ENCODE measurements at places on chromosomes 5 and 9.

DNA sequence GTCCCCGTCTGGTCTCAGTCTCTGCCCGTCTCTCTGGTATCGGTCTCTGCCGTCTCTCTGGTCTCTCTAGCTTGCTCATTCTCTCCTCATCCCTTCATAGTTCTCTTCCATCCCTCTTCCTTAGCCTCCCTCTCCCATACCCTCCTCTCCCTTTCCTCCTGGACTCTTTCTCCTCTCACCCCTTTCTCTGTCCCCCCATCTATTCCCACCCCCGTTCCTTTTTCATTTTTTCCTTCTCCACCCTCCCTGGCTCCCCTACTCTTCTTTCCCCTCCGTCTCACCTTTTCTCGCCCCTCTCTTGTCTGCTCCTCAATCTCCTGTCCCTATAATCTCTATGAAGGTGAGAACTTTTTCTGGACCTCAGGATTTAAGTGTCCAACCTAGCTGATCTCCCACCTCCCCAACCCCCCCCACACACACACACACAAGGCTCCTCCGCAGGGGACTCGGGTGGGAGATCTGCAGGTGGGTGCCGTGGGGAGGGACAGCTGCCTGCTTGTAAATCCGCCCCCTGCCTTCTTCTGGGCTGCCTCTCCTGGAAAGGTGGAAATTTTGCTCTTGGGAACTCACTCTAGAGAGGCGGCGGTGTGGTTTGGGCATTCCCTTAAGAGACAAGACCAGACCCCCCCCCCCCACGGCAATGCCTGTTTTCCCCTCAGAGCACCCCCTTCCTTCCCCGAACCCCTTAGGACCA lies 953 bp downstream of the UBE2QL1 start:
- no peak for DNase-seq

DNA sequence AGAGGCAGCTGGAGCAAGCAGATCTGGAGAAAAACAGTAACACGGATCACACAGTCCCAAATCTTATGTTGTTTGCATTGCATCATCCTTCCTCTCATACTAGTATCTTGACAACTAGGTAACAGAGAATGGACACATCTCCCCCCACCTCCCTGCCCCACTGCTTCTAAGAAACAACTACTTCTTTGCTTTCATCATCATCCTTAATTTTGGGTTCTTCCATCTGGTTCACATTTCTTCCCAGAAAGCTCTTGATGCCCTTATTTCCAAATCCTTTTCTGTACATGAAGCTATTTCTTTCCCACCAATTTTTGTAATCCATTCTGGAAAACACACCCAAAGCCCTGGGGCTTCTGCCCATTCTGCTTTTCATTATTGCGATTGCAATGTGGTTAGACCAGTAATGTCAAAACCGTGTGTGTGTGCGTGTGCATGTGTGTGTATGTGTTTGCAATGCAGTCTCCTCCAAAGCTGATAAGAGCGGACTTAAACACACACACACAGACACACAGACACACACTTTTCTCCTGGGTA lies 254.7 kb upstream of the SLC30A5 start:
- no peak for DNase-seq

GRCh38 chr5:154356020-154356655 lies 89.7 kb upstream of the SAP30L start:
- no peak for DNase-seq

DNA sequence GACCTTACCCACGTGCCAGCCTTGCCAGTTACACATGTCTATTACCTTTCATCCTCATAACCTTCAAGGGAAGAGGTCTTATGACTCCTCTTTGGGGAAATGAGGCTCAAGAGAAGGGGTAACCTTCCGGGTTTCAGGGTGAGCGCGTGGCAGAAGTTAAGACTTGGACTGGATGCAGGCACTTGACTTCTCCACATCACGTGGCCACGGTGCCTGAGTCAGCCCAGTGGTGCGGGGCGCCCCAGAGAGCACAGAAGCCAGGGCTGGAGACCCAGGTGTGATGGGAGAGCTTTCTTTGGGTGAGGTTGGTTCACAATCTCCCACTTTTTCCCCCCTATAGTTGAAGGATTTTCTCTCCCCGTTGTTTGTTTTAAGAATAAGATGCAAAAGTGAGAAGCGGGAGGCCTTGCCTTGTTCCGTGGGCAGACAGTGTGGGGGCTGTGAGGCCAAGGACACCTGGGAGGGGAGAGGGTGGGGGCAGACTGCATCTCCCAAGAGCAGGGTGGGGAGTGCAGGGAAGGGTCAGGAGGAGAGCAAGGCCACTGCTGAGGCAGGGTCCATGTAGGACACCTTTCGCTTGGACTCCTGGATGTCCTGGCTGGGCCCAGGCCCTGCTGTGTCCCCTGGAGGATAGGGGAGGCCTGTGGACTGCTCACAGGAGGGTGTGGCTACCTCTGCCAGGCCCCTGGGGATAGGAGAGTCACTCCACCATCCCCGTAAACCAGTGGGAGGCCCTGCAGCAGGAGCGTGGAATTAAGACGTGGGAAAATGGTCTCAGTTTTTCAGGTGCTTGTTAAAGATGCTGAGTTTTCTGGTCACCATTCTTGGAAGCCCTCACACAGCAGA lies 90.0 kb upstream of the CTSL start:
- no peak for DNase-seq

- DNase-seq, result no peak
Observed at GRCh38 chr5:76425928-76426804, 23.1 kb downstream of the IQGAP2 start.

DNA sequence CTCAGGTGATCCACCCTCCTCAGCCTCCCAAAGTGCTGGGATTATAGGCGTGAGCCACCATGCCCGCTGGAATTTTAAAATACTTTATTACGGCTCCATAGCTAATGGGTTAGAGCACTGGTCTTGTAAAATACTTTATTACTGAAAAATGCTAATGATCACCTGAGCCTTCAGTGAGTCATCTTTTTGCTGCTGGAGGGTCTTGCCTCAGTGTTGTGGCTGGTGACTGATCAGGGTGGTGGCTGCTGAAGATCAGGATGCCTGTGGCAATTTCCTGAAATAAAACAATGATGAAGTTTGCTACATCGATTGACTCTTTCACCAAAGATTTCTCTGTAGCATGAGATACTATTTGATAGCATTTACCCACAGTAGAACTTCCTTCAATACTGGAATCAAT lies 26.0 kb upstream of the GNE start:
- no peak for DNase-seq

DNA sequence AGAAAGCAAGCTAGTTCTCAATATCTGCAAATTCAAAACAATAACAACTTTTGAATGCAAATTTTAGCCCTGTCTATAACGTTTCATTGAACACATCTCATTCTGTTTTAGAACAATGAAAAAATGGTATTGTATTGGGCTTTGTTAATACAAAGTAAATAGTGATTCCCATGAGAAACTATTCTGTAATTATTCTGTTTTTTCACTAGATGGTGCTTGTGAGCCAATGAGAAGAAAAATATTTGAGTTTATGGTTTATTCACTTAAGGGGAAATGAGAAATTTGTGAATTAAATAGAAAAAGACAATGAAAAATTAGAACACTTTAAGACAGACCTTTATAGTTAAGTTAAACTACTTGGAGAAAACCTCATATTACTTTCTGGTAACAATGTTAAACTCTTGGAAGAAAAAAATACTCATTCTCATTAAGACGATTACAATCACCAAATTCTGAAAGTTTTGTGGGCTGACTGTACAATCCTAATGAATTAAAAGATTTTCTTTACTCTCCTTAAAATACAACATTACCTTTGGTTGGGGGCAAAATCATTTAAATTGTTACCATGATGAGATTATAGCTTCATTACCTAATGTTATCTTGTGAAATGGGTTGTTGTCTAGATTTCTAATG lies 127.0 kb downstream of the NNT start:
- no peak for DNase-seq

DNA sequence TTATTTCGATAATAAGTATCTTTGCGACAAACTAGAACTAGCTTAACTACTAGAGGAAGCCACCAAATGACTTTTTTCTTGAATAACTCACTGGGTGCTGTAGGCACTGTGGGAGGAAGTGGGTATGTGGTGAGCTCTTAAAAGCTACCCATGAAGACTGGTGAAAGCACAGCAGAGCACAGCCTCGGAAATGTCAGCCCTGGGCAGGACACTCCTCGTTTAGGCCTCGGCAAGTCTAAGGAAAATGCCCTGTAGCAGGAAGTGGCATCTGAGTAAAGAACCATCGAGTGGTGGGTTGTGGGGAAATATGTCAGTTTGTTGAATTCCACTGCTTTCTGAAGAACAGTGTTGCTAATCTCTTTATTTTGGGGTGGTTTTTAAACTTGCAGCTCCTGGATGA lies 44.0 kb upstream of the NCS1 start:
- DNase-seq, result peak; percentile 90

- DNase-seq, result no peak
Observed at GRCh38 chr9:126211441-126212074, 115.1 kb upstream of the MVB12B start.

GRCh38 chr5:89844548-89844947 lies 565.0 kb downstream of the CETN3 start:
- no peak for DNase-seq
